Amygdala (tissue), 56 donors: ENCODE measurements at places on chromosomes 5 and 9.

DNA sequence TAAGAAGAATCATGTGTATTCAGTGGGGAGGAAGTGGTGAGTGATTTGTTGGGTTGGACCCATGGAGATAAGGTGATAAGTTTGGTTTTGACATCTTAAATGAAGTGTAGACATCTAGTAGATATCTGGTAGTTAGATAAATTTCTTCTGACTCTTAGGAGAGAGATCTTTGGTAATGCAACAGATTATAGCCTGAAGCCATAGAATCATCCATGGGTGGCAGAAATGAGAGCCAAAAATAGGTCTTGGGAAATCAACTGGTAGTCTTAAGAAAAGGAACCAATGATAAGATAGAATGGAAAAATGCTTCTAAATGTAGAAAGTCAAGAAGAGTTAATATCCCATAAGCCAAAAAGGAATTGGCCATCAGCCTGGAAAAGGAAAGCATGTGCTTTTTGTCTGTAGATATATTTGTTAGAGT is 532.7 kb upstream of the GRAMD2B start:
- no peak for DNase-seq

DNA sequence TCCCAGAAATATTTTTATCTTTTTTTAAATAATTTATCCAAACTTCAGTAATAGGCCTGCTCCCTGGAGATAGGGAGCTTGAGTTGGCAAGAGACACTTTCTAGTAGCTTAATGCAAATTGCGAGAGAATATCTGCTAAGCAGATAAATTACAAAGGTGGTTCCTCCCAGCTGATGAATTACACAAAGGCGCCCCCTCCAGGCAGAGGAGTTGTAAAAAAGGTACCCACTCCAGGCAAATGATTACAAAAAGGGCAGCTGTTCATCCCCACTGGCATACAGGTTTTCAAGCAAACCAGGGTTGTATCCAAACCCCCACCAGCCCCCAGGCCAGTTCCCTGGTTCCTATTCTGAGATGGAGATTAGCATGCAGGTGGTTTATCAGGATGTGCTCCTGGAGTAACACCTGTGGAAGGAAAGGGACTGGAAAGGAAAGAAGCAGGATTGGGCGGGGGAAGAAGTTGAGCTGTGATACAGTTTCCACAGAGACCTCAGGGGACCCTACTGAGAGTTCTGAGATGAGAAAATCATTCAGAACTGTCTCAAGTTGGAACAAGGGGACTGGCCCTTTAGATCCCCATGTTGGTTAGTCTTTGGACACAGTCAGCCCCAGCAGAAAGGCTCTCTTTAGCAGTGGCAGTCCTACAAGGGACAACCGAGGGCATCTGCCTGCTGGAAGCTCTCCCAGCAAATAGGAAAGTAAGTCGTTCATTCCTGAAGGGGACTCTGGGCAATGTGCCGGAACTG is 25.5 kb downstream of the ESM1 start:
- DNase-seq = no peak

GRCh38 chr9:123985869-123986268 is 25.7 kb upstream of the LHX2 start:
- no peak for DNase-seq

GRCh38 chr5:61327760-61328753 is 4.0 kb upstream of the ZSWIM6 start:
- DNase-seq = no peak

DNA sequence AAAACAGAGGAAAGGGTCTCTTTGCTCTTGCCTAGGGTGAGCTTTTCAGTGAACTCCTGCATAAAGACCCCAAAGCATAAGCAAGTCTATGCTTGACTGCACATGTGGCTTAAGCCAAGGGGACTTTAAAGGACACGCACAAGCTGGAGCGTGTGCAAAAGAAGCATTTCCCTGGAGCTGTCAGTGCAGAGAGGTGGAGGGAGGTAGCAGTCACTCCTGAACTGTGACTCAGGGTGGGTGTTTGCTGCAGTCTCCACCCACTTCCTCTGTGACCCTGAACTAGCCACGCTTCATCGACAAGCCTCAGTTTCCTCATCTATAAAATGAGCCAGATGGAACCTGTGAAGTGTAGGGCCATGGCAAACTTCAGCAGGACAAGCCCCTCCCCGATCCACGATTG is 72.4 kb downstream of the PDZD2 start:
- DNase-seq = no peak

DNA sequence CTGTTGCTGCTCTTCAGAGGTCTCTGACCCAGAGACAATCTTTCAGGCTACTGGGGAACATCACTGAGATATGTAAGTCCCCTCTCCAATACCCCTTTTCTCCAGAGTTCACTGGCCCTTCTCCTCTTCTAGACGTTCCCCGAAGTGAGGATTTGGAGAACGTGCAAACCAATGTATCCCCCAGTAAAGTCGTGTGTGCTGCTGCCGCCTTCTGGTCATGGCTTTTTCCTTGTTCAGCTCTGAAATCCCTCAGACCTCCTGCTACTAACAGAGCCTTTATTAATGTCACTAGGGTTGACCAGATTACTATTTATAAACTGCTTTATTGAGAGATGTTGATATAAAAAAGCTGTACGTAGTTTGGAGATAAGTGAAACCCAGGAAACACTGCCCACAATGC is 1028.6 kb downstream of the CDH9 start:
- no peak for DNase-seq

DNA sequence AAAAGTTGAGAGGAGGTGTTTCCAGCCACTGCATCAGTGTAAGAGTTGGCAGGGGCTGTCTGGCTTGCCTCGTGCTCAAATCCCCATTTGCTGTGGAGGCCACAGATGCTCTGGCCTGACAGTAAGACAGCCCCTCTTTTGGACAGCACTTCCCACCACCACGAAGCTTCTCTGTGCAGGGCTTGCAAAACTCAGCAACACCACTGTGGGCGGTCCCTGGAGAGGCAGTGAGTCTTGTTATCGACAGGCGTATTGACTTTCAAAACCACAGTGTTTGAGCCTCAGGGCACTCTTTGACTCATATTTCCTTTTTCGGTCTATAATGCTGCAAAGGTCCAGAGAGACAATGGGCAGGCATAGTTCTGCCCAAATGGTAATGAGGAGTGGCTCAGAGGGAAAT is 539.5 kb downstream of the EBF1 start:
- no peak for DNase-seq

DNA sequence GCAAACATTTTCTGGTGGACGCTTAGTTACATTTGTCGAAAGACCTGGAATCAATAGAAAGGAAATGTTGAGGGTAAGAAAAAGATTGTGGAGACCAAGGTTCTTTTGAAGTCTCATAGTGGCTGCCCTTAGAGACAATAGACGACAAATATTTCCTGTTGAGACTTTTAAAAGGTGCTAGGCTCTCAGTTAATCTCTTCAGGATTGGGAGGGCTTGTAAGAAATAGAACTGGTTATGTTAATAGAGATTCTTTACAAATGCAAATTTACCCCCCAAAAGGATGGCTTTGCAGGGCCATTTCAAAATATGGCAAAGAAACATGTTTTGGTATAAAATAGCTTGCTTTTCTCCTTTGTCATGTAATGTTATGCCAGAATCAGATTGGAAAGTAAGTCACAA is 428.2 kb upstream of the CTNND2 start:
- DNase-seq = no peak

GRCh38 chr5:83740741-83741140 is 20.1 kb upstream of the HAPLN1 start:
- DNase-seq = no peak

- no peak for DNase-seq
Observed at GRCh38 chr9:90420768-90421513, 221.7 kb downstream of the DIRAS2 start.

DNA sequence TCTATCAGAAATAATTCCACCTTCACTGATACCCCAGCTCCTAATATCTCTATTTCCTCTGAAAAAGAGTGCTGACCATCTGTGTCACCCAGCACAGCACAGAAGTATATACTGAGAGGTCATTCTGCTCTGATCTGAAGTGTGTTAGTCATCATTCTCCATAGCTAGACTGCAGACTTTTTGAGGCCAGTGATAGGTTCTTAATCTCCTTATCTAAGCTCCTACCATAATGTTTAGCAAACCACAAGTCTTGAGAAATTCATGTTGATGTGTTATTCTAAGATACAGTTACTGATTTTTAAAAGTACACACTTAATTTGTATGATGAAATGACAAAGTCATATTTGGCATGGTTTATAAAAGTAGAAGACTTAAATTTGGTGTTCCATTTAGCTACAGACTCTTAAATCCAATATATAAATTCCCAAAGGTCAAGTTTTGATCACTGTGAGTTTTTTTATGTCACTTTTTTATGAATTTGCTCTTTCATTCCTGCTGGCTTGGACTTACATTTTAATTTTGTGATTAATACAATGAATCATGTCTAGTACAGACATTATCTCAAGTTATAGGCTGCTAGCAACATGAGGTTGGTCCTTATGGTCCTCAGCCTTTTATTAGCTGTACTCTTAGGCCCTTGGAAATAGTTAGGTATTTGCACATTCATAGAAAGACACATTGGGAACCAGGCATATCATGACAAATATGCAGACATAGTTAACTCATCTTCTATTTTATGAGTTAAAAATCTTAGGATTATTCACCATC is 380.8 kb downstream of the EBF1 start:
- no peak for DNase-seq

- no peak for DNase-seq
Observed at GRCh38 chr9:1653282-1653681, 361.9 kb upstream of the SMARCA2 start.

DNA sequence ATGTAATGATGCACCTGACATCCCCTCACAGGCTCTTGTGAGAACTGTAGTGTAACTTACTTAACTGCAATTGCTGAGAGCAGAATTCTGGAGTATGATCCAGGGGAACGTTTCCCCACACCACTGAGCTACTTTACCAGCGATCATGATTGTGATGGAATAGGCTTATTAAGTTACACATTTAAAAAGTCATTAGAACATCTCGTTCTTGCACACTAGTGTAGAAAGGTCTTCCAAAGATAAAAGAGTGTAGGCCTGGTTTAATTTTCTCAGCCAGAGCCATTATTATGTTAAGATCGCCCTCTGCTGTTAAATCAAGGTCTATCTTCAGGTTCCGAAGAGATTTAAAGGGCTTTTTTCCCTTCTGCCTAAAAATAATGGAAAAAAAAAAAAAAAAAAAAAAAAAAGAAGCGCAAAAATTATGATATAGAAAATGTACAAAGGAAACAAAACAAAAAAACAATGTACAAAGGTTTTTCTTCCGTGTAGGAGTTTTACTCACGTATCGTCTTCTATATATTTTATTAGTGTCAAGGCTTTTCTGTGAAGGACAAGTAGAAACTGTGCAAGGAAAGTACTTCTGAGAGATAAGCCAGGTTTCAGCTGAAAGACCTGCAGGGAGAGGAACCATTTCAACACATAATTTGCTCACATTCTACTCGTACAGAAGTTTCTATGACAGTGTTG is 18.6 kb upstream of the MOB3B start:
- no peak for DNase-seq

- DNase-seq = no peak
Observed at GRCh38 chr5:34667705-34668104, 11.6 kb downstream of the RAI14 start.

DNA sequence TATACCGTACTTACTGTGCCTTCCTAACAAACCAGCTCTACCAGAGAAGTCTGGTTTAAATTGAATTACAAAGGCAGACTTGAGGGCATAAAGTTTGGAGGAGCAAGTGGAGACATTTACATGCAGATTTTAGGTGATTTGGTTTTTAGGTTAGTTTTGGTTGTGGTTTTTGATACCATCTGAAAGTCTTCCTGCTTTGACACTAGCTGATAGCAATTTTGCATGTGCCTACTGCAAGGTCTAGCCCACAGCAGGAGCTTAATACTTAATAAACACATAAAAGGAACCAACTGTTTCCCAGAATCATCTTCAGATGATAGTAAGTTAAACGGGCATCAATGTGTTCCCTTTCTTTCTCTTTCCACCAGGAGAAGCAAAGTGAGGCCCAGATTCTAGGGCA is 3.4 kb upstream of the ESM1 start:
- DNase-seq = no peak

DNA sequence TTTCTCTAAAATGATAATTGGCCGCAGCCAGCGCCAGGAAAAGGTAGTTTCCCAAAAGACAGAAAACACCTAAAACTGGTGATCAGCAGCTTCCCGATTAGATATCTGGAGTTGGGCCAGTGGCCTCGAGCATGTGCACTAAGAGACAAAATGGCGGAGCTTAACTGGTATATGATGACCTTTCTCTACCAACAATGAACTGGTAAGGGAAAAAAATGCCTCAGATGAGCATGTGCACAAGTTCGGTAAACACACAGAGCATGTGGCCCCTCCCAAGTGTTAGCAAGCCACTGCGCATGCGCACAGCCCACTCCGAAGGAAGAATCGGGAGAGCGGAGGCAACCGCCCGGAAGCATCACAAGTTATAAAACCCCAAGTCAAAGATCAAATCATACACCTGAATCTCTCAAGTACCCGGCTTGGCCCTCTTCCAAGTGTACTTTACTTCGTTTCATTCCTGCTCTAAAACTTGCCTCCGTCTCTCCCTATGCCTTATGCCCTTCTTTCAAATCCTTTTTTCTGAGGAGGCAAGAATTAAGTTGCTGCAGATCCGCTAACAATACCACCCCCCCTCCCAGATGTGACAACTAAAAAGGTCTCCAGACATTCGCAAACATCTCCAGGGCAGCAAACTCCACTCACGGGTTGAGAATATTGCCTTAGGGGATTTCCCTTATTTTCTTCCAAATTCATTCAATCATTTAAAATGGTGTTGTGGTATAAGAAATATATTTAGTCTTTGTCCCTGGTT is 15.0 kb upstream of the PTBP3 start:
- peak; percentile 65 for DNase-seq

DNA sequence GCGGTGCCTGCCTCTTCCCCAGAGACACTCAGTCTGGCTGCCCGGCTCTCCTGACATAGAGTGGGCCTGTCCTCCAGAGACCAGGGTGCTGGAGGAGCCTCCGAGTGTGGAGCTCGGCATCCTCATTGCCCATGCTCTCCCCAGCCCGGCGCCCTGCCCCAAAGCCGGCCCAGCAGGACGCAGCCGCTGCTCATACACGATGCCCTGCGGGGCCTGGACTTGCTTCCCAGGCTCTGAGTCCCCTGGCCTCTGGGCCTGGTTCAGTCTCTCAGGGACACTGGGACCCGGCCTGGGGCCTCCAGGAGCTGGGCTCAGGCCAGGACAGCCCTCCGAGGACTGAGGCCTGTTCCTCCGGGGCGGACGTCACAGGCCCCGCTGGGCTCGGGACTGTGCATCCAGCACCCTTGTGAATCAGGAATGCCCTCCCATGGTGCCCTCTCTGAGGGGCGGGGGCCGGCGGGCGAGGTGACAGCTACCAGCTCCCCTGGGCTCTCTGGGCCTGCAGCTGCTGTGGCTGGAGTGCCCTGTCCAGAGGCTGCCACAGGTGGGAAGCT is 23.2 kb downstream of the TPPP start:
- DNase-seq = no peak

- no peak for DNase-seq
Observed at GRCh38 chr5:66960369-66961137, 236.0 kb downstream of the CD180 start.

- no peak for DNase-seq
Observed at GRCh38 chr9:89418882-89419640, 78.9 kb downstream of the SEMA4D start.

DNA sequence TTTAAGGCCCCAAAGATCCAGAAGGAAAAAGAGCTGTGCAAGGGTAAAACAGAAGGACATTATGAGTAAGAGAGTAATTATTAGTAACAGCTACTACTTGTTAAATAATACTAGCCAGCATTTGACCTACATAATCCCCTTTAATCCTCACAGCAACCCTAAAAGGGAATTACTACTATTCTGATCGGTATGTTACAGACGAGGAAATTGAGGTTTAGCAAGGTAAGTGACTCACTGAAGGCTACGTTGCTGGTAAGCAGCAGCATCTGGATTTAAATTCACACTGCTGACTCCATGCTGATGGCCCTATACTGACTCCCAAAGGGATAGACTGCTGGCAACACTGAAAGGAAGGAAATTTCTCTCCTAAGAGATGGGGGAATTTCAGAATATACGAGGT is 3.7 kb upstream of the FSD1L start:
- no peak for DNase-seq
